ENCODE measurements at places on chromosomes 7 and 10.
A peak's percentile ranks its signal among the peaks of the same experiment; 100 is the strongest.

- no peaks in the 10 kb centered on the region for H3K36me3 ChIP-seq
- peak overlapping the region; percentile 30 for H3K4me3 ChIP-seq
- peaks cover 15% of the 10 kb centered on the region for H3K4me1 ChIP-seq
- H3K27me3 ChIP-seq: no peaks in the 10 kb centered on the region
Observed at GRCh38 chr7:112080441-112080840, 125.8 kb downstream of the DOCK4 start.

- H3K4me1 ChIP-seq: peaks cover 78% of the 10 kb centered on the region
- no peaks in the 10 kb centered on the region for H3K36me3 ChIP-seq
- DNase-seq: no peak
- no peak overlapping the region for H3K4me3 ChIP-seq
Observed at GRCh38 chr7:73970801-73971229, 57.2 kb upstream of the ELN start.

DNA sequence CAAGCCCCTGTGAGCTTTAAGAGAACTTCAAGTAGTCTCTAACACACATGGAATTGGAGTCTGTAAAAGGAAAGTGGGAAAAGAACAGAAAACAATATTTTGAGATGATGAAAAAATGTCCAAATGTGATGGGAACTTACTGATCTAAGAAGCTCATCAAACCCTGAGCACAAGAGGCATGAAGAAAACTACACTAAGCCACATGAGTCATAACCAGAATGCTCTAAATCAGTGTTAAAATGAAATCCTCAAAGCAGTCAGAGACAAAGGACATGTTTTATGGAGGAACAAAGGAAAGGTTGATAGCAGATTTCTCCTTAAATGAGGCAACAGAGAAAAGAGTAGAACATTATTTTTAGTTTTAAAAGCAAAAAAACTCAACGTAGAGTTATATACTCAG, 37.2 kb downstream of the ZNF33A start:
- no peaks in the 10 kb centered on the region for H3K4me1 ChIP-seq
- no peaks in the 10 kb centered on the region for H3K27me3 ChIP-seq
- no peak overlapping the region for H3K4me3 ChIP-seq
- peaks cover 7% of the 10 kb centered on the region for H3K36me3 ChIP-seq

DNA sequence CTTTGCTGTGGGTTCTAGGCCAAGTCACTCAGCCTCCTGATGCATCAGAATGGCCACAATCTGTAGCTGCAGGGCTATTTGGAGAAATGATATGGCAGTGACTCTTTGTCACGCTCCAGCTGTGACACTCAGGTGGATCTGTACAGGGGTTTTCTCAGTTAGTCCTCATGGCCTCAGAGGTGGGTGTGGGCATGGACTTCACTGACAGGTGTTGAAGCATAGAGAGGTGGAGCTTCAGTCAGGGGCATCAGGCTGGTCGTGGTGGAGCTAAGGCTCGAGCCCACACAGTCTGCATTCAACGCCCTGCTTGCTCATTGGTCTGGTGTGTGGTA, 21.2 kb downstream of the PALD1 start:
- no peaks in the 10 kb centered on the region for H3K36me3 ChIP-seq
- H3K27me3 ChIP-seq: no peaks in the 10 kb centered on the region
- H3K4me3 ChIP-seq: no peak overlapping the region
- DNase-seq: no peak

DNA sequence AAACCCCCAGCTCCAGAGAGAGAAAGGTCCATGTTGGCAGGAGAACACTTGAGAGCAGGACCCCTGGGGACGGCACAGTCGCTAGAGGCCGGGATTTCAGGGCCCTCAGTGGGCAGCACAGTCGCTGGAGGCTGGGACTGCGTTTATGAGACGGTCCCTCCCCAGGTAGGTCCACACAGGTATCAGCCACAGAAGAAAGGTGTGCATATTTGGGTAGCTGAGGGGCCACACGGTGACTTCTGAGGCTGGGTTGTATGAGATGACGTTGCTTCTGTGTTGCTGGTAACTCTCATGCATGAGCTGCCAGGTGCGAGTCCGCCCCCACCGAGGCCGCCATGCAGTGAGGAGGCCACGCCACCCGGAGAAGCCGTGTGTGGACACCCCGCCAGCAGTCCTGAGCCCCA, 56.9 kb upstream of the PPP2R2D start:
- DNase-seq: no peak
- no peak overlapping the region for H3K4me3 ChIP-seq
- H3K27ac ChIP-seq: no peak overlapping the region
- H3K4me1 ChIP-seq: no peaks in the 10 kb centered on the region
- H3K27me3 ChIP-seq: no peaks in the 10 kb centered on the region
- H3K36me3 ChIP-seq: no peaks in the 10 kb centered on the region

GRCh38 chr7:151729521-151729921, 147.4 kb downstream of the PRKAG2 start:
- no peak for DNase-seq
- no peak overlapping the region for H3K27ac ChIP-seq
- no peak overlapping the region for H3K4me3 ChIP-seq
- H3K36me3 ChIP-seq: no peaks in the 10 kb centered on the region
- peaks cover 10% of the 10 kb centered on the region for H3K4me1 ChIP-seq

DNA sequence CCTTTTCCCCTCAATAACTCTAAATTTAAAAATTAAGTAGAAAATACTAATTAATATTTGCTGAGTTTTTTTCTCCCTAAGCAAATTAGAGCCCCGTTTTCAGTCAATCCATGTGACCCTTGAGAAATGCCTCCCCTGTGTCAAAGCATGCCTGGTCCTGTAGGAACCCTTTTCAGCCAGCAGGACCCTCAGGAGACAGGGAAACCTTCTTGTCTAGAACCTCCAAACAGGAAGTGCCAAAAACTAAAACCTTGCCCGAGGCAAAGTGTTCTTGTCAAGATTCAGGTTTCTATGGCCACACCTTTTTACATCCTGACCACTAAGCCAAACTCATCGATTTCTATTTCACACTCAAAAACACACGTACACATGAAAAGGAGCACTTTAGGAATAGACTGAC, 60.1 kb upstream of the NFE2L3 start:
- no peaks in the 10 kb centered on the region for H3K27me3 ChIP-seq
- H3K27ac ChIP-seq: no peak overlapping the region
- DNase-seq: no peak
- no peaks in the 10 kb centered on the region for H3K4me1 ChIP-seq
- H3K36me3 ChIP-seq: no peaks in the 10 kb centered on the region

DNA sequence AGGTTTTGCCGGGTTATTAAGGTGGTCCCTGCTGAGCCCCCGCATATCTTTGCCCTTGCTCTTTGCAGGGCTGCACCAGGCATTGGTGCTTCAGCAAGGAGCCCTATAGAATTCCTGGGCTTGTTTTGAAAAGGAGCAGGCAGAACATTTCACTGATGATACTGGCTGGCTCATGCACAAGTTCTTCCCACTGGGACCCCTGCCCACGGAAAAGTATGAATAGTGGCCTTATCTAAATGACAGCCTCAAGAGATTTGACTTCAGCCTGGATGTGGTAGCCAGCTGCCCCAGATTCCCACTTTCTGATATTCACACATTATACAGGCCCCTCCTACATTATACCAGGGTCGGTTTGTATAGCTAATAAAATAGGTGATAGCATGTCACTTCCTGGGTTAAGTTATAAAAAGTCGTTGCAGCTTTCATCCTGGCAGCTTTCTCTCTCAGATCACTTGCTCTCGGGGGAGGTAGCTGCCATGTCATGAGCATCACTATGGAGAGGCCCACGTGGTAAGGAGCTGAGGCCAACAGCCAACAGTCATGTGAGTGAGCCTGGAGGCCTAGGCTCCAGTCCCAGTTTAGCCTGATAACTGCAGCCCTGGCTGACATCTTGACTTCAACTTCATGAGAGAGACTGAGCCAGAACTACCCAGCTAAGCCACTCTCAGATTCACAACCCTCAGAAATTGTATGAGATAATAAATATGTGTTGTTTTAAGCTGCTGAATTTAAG, 16.8 kb upstream of the CRTAC1 start:
- no peaks in the 10 kb centered on the region for H3K36me3 ChIP-seq
- no peaks in the 10 kb centered on the region for H3K27me3 ChIP-seq
- no peak overlapping the region for H3K4me3 ChIP-seq
- DNase-seq: no peak

GRCh38 chr7:36955456-36956129, 231.3 kb upstream of the AOAH start:
- H3K27ac ChIP-seq: no peak overlapping the region
- no peaks in the 10 kb centered on the region for H3K4me1 ChIP-seq
- H3K36me3 ChIP-seq: no peaks in the 10 kb centered on the region
- no peaks in the 10 kb centered on the region for H3K27me3 ChIP-seq
- no peak overlapping the region for H3K4me3 ChIP-seq
- no peak for DNase-seq

GRCh38 chr7:29214056-29214455, 19.5 kb downstream of the CHN2 start:
- H3K4me1 ChIP-seq: no peaks in the 10 kb centered on the region
- H3K27ac ChIP-seq: no peak overlapping the region
- no peak for DNase-seq
- H3K27me3 ChIP-seq: no peaks in the 10 kb centered on the region
- no peaks in the 10 kb centered on the region for H3K36me3 ChIP-seq

GRCh38 chr7:25675789-25676474, 447.6 kb upstream of the NPVF start:
- no peak overlapping the region for H3K4me3 ChIP-seq
- H3K4me1 ChIP-seq: no peaks in the 10 kb centered on the region
- no peaks in the 10 kb centered on the region for H3K27me3 ChIP-seq
- no peak for DNase-seq

DNA sequence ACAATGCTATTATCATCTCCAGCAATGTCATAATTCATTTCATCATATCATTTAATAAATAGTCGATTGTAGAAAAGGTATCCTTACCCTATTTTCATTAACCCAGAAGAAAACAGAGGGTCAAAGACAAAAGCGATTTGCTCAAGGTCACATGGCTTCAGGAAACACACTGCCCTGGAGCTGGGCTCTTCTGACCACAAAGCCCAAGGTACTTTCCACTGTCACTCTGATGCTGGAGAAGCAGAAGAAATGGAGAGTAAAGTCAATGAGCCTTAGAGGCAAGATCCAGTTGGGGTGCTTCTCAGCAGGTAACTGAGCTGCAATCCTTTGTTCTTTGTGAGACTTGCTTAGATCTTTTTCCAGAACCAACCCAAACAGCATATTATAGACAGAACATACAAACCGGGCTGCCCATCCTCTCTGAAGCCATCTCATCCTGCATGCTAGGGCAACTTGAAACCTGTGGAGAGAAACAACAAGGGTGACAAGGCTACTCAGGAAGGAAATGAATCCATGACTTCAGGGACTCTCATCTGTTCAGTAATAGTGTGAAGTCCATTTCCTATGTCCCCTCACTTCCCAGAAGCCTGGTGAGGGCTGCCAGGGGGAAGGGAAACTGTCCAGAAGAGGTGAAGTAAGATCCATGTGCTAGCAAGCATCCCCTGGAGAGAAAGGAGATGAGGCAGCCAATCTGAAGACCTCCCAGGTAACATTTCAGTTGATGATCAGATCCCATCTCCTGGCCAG, 148.6 kb upstream of the SVIL start:
- H3K36me3 ChIP-seq: no peaks in the 10 kb centered on the region
- H3K27ac ChIP-seq: peak overlapping the region; percentile 90
- no peak for DNase-seq

DNA sequence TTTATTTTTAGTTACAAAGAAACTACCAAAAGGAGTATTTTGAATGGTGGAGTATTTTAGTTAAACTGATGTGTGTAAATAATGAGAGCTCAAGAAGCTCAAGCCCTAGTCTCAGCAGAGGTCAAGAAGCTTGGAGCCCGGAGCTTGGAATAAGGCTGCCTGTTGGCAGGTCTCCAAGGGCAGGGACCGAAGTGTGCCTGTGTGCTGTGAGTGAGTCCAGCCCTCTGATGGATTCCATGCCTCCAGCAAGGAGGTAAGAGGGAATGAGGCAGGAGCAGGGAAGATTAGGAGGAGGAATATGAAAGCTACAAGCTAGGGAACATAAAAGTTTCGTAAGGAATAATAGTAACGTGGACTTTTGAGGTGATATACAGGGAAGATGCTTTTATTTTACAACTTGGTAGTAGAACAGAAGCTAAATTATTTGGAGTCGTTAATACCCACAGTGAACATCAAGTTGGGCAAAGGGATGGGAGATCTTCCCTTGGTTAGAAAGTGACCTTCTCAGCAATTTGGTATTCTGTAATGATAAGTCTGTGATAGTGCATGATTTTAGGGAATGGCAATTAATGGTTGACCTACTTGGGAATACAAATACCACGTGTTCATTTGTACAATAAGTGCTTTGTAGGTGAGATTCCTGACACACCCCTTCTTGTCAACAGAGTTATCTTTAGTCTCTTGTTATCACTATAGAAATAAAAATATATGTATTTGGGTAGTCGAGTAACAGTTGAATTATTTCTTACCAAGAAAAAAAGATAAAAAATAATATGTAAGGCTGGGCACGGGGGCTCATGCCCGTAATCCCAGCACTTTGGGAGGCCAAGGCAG, 4.6 kb downstream of the SEC23IP start:
- no peak for DNase-seq
- H3K4me1 ChIP-seq: peaks cover 32% of the 10 kb centered on the region
- peaks cover 6% of the 10 kb centered on the region for H3K36me3 ChIP-seq
- H3K27ac ChIP-seq: peak overlapping the region; percentile 0

DNA sequence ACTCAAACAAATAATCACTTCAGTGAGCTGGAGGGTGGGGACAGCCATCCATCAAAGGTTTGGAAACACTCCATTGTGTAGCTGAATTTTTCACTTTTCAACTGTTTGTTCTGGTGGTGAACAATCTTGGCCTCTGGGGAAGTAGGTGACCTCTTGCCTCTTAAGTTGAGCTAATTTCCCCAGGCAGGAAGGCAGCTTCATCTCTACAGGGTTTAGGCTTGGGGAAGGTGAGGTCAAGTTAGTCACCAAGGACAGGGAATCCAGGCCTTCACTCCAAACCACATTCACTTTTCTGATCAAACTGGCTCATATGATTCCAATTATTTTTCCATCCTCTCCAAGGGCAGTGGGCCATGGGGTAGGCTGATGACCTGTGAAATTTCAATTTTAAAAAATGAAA, 138.3 kb upstream of the HABP2 start:
- H3K4me1 ChIP-seq: no peaks in the 10 kb centered on the region
- no peaks in the 10 kb centered on the region for H3K36me3 ChIP-seq
- no peak overlapping the region for H3K4me3 ChIP-seq
- H3K27me3 ChIP-seq: no peaks in the 10 kb centered on the region

DNA sequence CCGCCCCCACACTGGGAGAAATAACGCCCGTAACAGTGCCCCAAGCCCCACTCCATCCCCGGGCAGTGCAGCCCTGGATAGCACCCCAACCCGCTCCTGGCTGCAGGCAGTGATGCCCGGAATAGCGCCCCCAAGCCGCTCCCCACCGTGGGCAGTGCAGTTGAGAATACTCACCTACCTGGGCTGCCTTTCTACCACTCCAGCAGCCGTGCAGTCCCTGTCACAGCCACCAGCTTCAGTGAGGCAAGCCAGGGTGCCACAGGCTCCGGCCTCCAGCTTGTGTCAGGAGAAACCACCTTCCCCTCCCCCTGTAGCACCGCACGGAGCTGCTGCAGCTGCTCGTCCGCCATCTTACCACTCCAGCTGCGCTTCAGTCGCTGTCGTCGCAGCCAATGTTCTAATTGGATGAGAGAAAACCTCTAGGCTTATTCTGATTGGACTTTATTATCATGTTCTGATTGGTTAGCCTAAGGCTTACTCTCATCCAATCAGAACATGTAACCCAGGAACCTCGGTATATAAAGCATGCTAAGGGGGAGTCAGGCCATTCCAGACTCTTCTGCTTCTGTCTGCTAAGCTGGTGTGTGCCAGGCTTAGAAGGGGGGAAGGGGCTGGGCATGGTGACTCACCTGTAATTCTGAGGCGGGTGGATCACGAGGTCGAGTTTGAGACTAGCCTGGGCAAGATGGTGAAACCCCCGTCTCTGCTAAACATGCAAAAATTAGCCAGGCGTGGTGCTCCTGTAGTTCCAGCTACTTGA, 53.2 kb upstream of the ZNF33B start:
- no peaks in the 10 kb centered on the region for H3K27me3 ChIP-seq
- no peaks in the 10 kb centered on the region for H3K4me1 ChIP-seq
- no peaks in the 10 kb centered on the region for H3K36me3 ChIP-seq
- H3K27ac ChIP-seq: no peak overlapping the region
- H3K4me3 ChIP-seq: no peak overlapping the region
- no peak for DNase-seq

Measured in thoracic aorta (tissue), 2 donors.